Activated CD4-positive, alpha-beta T cell treated with anti-CD3 and anti-CD28 coated beads, Interleukin-2, amount 50 U/mL, for 4 hours (primary cell): ENCODE measurements at places on chromosomes 12 and 14.

DNA sequence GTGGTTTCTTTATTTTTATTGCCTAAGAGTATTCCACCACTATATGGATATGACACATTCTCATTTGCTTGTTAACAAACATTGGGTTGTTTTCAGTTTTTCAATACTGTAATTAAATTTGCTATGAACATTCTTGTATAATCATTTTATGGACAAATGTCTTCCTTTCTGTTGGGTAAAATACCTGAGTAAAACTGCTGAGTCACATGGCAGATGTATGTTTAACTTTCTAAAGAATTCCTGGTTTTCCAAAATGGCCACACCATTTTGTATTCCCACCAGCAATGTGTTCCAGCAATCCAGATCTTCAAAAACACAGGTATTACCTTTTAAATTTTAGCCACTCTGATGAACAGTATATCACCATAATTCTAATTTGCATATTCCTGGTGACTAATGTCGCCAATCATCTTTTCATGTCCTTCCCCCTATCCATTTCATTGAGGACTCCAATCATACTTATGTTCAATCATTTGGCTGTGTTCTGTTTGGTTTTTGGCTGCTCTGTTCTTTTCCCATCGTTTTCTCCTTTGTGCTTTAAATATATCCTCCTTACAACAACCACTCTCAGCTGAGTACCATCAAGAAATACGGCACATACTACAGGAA, 36.0 kb downstream of the CDK17 start:
- DNase-seq: no peak

DNA sequence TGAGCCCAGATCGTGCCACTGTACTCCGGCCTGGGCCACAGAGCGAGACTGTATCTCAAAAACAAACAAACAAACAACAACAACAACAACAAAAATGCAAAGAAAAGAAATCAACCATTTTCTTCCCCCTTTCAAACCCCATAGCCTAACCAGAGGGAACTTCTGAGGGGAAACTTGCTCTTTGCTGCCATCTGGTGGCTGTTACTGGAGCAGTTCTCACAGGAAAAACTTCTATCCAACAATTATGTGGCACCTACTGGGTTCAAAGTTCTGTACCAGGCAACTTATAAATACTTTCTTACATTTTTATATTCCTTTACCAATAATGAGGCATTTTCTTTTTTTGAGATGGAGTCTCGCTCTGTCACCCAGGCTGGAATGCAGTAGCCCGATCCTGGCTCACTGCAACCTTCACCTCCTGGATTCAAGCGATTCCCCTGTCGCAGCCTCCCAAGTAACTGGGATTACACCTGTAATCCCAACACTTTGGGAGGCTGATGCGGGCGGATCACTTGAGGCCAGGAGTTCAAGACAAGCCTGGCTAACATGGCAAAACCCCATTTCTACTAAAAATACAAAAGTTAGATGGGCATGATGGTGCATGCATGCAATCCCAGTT, 50.9 kb upstream of the BICDL1 start:
- peak; percentile 70 for DNase-seq

DNA sequence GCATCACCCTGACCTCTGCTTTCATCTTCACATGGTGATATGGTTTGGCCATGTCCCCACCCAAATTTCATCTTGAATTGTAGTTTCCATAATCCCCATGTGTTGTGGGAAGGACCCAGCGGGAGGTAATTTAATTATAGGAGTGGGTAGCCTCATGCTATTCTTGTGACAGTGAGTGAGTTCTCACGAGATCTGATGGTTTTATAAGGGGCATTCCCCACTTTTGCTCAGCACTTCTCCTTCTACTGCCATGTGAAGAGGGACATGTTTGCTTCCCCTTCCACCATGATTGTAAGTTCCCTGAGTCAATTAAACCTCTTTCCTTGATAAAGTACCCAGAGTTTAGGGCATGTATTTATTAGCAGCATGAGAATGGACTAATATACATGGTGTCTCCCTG, 38.2 kb downstream of the TMBIM6 start:
- no peak for DNase-seq

GRCh38 chr12:40907115-40907527, 214.9 kb downstream of the CNTN1 start:
- no peak for DNase-seq

DNA sequence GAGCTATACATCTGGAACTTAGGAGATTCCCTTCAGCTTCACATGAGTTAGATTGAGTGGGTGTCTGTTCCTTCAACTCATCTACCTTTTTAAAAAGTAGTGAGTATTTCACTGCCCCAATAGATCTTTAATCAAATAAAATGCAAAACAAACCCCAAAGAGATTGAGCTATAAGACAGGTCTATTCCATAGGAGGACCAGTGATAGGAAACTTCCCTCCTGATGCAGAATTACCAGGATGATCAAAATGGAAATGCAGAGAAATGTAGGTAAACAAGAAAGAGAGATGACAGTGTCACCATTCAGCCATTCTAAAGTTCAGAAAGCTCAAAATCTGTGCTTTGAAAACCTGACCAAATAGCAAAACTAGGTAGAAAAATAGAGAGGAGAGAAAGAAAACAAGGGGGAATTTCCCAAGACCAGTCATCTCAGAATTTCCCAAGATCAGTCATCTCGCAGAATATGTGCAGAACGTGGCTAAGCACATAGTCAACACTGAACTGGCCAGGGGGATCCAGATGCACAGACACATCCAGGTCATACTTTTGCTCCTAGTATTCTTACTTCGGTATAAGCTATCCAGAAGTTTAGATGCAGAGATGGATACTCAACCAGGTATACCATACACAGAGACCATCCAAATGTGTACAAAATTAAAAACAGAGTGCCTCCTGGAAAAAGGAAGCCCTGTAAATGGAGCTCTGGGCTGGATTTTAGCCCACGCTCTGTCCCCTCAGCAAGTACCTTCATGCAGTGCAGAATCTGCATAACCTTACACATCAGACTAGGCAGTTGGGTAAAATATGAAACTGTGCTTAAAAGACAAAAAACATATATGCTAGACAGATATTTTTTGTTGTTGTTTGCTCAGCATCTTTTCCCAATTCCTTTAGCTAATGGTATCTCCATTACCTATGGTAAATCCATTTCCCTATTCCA, 27.4 kb downstream of the SLC41A2 start:
- no peak for DNase-seq

DNA sequence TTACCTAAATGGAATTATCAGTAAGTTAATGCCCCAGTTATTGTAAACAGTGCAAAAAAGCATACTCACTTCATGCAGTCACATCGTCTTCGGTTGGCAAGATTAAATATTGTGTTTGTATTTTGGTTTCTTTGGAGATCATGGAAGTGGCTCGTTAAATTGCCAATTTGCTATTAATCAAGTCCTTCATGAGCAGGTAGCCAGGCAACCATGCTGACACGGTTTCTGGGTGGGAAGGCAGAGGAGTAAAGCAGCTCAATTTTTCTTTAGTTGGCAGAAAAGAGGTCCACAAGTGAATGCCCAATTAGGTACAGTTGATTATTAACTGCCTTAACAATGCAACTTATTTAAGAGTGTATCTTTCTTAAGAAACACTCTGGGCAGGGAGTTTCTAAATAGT, 43.9 kb downstream of the PPP4R3A start:
- no peak for DNase-seq

- peak; percentile 13 for DNase-seq
Measured at GRCh38 chr12:65742018-65743010, 82.0 kb upstream of the HMGA2 start.

- DNase-seq: no peak
Measured at GRCh38 chr12:22312336-22312735, 22.2 kb downstream of the ST8SIA1 start.

DNA sequence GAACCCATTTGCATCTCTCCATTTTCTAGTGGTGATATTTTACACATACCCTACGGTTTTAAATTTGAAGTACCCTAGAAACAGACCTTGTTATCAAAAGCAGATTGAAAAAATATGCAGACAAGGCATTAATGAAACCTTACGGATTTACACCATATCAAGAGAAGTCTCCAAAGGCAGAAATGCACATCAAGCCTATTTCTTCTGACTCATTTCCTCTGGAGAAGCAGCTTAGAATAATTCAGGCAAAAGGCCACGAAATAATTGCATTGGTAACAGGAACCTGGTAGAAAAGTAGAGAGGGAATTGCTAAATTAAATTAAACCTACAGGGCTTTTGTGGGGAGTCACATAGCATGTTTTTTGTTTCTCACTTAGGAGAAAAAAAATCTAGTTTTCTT, 34.7 kb downstream of the KICS2 start:
- DNase-seq: no peak

GRCh38 chr14:67426983-67427606, 15.1 kb upstream of the PLEK2 start:
- DNase-seq: peak; percentile 64

GRCh38 chr14:23831596-23831995, 122.0 kb upstream of the DHRS4 start:
- no peak for DNase-seq

DNA sequence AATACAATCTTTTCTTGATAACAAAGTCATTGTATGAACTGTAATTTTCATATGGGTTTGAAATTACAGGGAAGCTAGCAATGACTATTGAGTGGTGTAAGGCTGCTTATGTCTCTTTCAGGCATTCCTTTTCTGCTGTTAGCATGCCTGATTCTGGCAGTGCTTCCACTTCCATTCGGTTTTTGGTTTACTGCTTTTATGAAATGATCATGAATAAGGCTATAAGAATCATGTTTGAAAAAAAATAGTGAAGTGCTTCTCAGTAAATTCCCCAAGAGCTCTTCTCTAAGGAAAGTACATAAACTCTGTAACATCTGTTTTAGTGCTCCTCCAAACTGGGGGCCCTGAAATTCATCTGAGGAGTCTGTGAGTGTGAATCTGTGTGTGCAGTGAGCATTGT, 434.0 kb upstream of the RGS6 start:
- no peak for DNase-seq

- no peak for DNase-seq
Measured at GRCh38 chr14:85415015-85415712, 114.8 kb upstream of the FLRT2 start.

DNA sequence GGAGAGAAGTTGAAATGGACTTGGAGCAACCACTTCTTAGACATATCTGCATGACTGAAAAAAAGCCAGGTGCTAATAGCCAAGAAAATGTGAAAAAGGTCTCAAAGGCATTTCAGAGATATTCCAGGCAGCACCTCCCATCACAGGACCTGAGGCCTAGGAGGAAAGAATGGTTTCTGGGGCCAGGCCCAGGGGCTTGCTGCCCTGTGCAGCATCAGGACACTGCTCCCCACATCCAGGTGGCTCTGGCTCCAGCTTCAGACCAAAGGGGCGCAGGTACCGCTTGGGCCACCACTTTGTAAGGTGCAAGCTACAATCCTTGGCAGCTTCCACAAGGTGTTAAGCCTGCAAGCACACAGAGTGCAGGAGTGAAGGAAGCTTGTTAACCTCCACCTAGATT, 114.3 kb downstream of the PIK3C2G start:
- no peak for DNase-seq

- no peak for DNase-seq
Measured at GRCh38 chr12:1047898-1048660, 57.1 kb downstream of the ERC1 start.

DNA sequence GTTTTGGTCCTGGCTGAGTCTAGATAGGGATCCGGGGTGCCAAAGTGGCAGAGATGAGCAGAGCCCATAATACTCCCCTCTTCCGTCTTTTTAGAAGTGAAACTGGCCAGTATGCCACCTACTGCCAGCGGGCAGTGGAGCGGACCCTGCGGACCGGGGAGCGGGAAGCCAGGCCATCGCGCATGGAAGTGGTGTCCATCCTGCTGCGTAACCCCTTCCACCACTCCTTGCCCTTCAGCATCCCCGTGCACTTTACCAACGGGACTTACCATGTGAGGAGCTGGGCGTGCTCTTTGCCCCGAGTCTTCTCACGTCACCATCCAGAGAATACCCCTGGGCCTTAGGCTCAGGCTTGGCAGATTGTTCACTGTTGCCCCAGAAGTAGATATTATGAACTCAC, 21.0 kb downstream of the PIGH start:
- no peak for DNase-seq

- DNase-seq: no peak
Measured at GRCh38 chr14:24456980-24457379, 14.4 kb upstream of the SDR39U1 start.

GRCh38 chr12:10165421-10165820, 6.5 kb downstream of the OLR1 start:
- DNase-seq: no peak

DNA sequence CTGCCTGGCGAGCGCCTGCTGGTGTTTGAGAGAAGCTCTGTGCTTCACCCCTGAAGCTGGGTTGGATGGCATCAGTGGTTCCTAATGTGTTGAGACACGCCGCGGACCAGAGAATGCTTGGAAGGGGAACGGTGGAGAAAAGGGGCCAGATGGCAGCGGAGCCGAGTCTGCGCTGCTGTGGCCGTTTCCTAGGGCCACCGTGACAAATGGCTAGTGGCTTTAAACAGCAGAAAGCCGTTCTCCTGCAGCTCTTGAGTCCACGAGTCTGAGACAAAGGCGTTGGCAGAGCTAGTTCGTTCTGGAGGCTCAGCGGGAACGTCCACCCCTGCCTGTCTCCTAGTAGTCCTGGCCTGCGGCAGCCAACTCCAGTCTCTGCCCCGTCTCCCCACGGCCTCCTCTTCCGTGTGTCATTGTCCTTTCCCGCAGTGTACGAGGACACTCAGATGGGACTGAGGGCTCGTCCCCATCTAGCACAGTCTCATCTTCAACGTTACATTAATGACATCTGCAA, 103.6 kb downstream of the ADGRD1 start:
- DNase-seq: no peak

GRCh38 chr12:3323002-3323685, 167.9 kb upstream of the PRMT8 start:
- DNase-seq: no peak

- no peak for DNase-seq
Measured at GRCh38 chr14:51487848-51488247, 163.9 kb upstream of the FRMD6 start.

DNA sequence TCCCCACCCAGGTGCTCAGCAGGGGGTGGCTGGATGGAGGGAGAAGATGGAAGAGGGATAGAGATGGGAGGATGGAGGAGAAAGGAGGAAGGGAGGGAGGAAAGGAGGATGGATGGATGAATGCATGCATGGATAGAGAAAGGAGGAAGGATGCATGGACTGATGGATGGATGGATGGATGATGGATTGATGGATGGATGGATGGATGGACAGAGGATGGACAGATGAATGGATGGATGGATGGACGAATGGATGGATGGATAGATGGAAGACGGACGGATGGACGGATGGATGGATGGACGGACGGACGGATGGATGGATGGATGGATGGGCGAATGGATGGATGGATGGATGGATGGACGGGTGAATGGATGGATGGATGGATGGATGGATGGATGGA, 64.1 kb downstream of the NCOR2 start:
- DNase-seq: no peak

DNA sequence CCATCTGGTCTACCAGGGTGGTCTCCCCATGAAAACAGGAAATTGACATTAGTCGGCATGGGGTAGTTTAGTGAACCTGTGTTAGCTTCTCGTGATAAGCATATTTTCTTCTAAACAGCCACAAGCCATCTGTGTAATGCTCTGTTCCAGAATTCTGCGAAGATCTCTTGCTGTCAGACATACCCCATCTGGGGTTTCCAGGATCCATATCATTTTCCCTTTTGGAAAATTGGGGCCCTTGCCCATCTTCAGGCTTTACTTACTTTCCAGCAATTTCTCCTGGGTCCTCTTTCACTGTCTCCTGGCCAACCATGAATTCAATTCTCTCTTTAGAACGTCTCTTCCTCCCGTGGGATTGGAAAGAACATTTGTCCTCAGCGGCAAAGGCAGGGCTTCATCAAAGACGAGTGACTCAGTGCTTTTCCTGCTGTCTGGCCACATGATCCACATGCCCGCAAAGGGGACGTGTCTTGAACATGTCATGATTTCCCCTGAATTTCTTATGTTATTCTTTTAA, 21.4 kb upstream of the NCOR2 start:
- DNase-seq: peak; percentile 55

GRCh38 chr12:21221072-21221471, 90.1 kb downstream of the SLCO1B1 start:
- DNase-seq: no peak
